Activated CD4-positive, alpha-beta memory T cell treated with anti-CD3 and anti-CD28 coated beads for 36 hours (primary cell): ENCODE measurements at places on chromosomes 1 and 21.
A peak's percentile ranks its signal among the peaks of the same experiment; 100 is the strongest.

GRCh38 chr1:11800391-11800755 lies 5.4 kb downstream of the MTHFR start:
- peaks cover 30% of the 10 kb centered on the region for H3K4me1 ChIP-seq
- no peaks in the 10 kb centered on the region for H3K27me3 ChIP-seq
- no peak for DNase-seq
- no peak overlapping the region for H3K27ac ChIP-seq
- H3K4me3 ChIP-seq = no peak overlapping the region

DNA sequence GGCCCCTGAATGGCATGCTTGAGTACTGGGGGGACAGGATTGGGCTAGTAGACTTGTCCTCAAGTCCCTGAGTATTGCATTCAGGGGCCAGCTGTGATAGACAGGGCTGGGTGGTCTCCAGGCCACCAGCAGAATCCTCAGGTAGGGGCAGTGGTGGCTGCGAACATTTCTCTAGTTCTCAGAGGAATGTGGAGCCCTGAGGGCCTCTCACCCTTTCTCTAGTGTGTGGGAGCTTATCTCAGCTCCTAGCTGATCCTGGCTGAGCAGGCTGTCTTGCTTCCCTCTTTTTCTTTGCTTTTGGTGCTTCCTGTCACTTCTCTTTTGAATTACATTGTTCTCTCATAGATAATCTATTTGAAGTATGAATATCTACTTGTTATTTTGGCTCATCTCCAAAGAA lies 30.0 kb upstream of the PM20D1 start:
- no peaks in the 10 kb centered on the region for H3K4me1 ChIP-seq
- H3K27me3 ChIP-seq = peaks cover 8% of the 10 kb centered on the region
- H3K27ac ChIP-seq = no peak overlapping the region
- DNase-seq = no peak

- no peak overlapping the region for H3K27ac ChIP-seq
- DNase-seq = no peak
- peaks cover 3% of the 10 kb centered on the region for H3K4me1 ChIP-seq
- peaks cover 6% of the 10 kb centered on the region for H3K36me3 ChIP-seq
- no peaks in the 10 kb centered on the region for H3K27me3 ChIP-seq
These were observed 99.4 kb upstream of the EDEM3 start for GRCh38 chr1:184854036-184854435.

DNA sequence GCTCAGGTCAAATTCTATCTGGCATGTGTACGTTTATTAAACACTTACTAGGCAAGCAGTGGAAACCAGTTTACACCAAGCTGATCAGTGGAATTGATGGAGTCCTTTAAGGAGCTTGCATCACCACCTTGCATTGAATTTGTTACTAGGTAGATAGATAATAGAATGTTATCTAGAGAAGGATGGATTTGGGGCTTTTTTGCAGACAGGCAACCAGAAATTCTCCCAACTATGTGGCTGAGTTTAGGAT lies 44.9 kb downstream of the HHAT start:
- no peak for DNase-seq
- peaks cover 34% of the 10 kb centered on the region for H3K4me1 ChIP-seq
- H3K27ac ChIP-seq = peak overlapping the region; percentile 89

DNA sequence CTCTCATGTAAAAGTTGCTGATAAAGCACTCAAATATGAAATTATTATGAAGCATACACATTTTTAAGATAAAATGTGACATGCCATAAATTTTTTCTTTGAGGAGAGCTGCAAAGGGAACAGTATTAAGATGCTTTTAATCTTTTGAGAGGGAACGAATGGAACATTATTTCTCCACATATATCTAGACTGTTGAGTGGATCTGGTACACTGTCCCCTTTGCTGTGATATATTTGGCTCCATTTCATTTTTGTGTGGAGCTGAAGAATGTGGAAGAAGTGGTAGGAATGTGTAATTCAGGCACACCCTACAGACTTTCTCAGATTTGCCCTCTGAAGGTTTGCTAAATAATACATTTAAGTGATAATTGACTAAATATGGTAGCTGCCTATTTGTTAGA lies 31.7 kb downstream of the PGM1 start:
- no peak for DNase-seq
- peaks cover 5% of the 10 kb centered on the region for H3K4me1 ChIP-seq
- H3K36me3 ChIP-seq = no peaks in the 10 kb centered on the region
- H3K4me3 ChIP-seq = no peak overlapping the region
- H3K27ac ChIP-seq = no peak overlapping the region

GRCh38 chr1:53544728-53545515 lies 85.7 kb downstream of the DMRTB1 start:
- H3K4me1 ChIP-seq = no peaks in the 10 kb centered on the region
- H3K36me3 ChIP-seq = no peaks in the 10 kb centered on the region
- no peak for DNase-seq
- no peak overlapping the region for H3K27ac ChIP-seq
- no peaks in the 10 kb centered on the region for H3K27me3 ChIP-seq

DNA sequence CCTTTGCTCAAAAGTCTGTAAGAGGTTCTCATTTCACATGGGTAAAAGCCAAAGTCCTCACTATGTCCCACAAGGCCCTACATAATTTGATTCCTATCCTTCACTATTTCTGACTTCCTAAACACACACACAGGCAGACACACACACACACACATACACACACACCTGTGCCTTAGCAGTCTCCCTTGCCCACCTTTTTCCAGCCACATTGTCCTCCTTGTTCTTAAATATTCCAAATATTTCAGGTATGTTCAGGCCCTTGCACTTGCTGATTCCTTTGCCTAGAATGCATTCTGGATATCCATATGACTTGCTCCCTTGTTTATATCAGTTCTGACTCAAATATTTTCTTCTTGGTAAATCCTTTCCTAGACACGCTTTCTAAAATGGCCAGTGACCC lies 54.6 kb downstream of the NTNG1 start:
- peaks cover 2% of the 10 kb centered on the region for H3K27me3 ChIP-seq
- no peak overlapping the region for H3K4me3 ChIP-seq
- H3K27ac ChIP-seq = no peak overlapping the region

DNA sequence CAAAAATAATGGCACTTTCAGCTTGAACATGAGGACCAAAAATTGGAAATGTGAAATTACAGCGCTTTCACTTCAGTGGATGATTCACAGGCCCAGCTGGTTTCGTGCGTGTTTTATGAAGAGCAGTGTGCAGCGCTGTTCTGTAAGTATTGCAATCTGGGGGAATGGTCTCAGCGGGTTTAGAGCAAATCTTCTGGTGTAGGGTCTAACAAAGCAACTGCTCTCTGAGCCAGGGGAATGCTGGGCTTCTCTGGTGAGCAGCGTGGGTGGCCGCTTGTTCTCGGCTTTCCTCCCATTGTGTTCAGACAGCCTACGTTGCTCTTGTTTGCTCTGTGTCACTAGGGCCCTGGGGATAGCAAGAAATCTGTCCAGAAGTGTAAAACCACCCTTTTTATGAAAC lies 42.4 kb upstream of the GADD45A start:
- H3K4me1 ChIP-seq = no peaks in the 10 kb centered on the region
- no peak overlapping the region for H3K4me3 ChIP-seq
- no peak overlapping the region for H3K27ac ChIP-seq
- H3K27me3 ChIP-seq = no peaks in the 10 kb centered on the region
- H3K36me3 ChIP-seq = no peaks in the 10 kb centered on the region

DNA sequence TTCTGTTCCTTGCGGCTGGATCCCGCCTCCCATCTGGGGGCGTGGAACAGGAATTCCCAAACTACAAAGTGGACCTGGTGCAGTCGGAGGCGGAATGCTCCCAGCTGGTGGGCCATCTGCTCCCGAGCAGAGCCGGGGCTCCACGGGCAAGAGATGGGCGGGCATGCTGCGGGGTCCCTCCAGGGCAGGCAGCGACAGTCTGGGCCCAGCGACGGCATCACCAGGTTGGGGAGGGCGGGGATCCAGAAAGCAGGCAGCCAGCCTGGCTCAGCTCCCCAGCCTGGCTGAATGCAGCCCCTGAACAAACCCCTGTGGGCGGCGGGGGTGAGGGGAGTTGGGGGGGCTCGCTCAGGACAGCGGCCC lies 3.6 kb downstream of the MEGF6 start:
- DNase-seq = no peak
- peaks cover 7% of the 10 kb centered on the region for H3K4me1 ChIP-seq
- H3K4me3 ChIP-seq = no peak overlapping the region
- H3K36me3 ChIP-seq = no peaks in the 10 kb centered on the region

- H3K4me1 ChIP-seq = no peaks in the 10 kb centered on the region
- no peaks in the 10 kb centered on the region for H3K36me3 ChIP-seq
- no peak overlapping the region for H3K4me3 ChIP-seq
These were observed 23.2 kb upstream of the ARHGEF16 start for GRCh38 chr1:3431266-3431665.

GRCh38 chr1:15176120-15176519 lies 22.6 kb downstream of the TMEM51 start:
- no peak overlapping the region for H3K27ac ChIP-seq
- no peaks in the 10 kb centered on the region for H3K36me3 ChIP-seq
- peaks cover 14% of the 10 kb centered on the region for H3K4me1 ChIP-seq
- no peak overlapping the region for H3K4me3 ChIP-seq
- H3K27me3 ChIP-seq = peaks cover 38% of the 10 kb centered on the region

- peaks cover 27% of the 10 kb centered on the region for H3K4me1 ChIP-seq
- no peak overlapping the region for H3K27ac ChIP-seq
- peaks cover 8% of the 10 kb centered on the region for H3K36me3 ChIP-seq
- no peak for DNase-seq
- no peak overlapping the region for H3K4me3 ChIP-seq
These were observed 3.0 kb downstream of the TSPEAR start for GRCh38 chr21:44708213-44708865.
